ENCODE measurements at places on chromosomes 5 and 9.

- H3K36me3 ChIP-seq: no peaks in the 10 kb centered on the region
- no peaks in the 10 kb centered on the region for H3K27me3 ChIP-seq
- DNase-seq: no peak
These were observed 244.1 kb downstream of the ELAVL2 start for GRCh38 chr9:23581931-23582330.

DNA sequence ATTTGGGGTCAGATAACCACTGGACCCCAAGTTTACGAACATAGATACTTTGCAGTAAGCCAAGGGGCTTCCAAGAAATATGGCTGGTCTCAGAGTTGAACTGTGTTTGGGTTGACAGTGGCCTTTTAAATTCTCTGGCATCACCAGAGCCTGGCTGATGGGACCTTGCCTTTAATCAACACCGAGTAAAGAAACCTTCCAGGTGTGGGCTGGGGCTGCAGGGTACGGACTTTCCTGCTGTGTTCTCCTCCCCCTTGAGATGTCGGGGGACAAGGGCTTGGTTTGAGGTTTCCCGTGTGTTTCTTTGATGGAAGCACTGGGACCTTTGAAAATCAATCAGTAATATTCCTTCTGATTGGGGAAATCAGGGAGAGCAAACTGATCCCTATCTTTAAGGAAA lies 140.1 kb downstream of the MTX3 start:
- H3K4me1 ChIP-seq: no peaks in the 10 kb centered on the region
- H3K27ac ChIP-seq: no peak overlapping the region
- H3K36me3 ChIP-seq: no peaks in the 10 kb centered on the region

DNA sequence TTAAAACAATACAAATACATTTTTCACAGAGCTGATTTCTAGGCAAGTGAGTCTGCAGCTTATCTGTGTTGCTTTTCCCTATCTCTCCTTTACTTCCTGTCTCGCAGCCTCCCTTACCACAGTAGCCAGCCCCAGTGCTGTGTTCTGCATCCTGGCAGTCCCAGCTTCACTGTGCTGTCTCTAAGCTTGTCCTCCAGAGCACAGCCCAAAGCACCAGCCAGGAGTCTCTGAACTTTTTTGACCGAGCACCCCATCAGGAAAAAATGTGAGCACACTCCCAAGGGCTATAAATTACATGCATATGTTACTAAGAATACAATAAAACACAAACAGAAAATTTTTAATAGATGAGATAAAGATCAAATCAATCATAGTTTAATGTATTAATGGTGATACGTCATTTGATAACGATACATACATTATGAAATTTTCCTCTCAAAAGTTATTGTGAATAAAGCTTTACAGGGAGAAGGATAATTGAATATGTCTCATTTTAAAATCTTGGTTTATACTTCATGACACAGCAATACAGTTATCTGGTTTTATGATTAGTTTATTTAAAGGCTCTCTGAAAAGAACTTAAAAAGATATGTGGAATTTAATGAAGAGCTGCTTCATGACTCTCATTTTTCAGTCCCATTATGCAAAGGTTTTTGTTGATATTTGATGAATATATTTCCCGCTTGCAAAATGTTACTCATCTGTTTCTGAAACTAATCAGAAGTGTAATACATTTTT lies 7.3 kb upstream of the RHOBTB3 start:
- no peaks in the 10 kb centered on the region for H3K27me3 ChIP-seq
- H3K36me3 ChIP-seq: no peaks in the 10 kb centered on the region
- no peak for DNase-seq
- H3K4me1 ChIP-seq: peaks cover 17% of the 10 kb centered on the region
- no peak overlapping the region for H3K4me3 ChIP-seq
- no peak overlapping the region for H3K27ac ChIP-seq

GRCh38 chr9:137918331-137919094 lies 40.9 kb downstream of the CACNA1B start:
- H3K27me3 ChIP-seq: no peaks in the 10 kb centered on the region
- no peaks in the 10 kb centered on the region for H3K4me1 ChIP-seq
- no peaks in the 10 kb centered on the region for H3K36me3 ChIP-seq
- no peak overlapping the region for H3K27ac ChIP-seq
- H3K4me3 ChIP-seq: no peak overlapping the region
